Stimulated activated CD4-positive, alpha-beta T cell treated with anti-CD3 and anti-CD28 coated beads, TNF-alpha, amount 100 ng/mL, for 4 hours (primary cell): ENCODE measurements at places on chromosomes 11 and 22.

DNA sequence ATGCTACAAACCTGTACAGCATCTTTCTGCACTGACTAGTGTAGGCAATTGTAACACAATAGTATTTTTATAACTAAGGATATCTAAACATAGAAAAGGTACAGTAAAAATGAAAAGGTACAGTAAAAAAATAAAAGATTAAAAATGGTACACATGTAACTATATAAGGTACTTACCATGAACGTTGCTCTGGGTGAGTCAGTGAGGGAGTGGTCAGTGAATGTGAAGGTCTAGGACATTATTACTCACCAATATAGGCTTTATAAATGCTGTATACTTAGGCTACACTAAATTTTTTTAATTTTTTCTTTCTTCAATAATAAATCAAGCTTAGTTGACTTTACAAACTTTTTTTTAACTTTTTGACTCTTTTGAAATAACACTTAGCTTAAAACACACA is 59.9 kb downstream of the EIF3M start:
- no peak for DNase-seq

- no peak for DNase-seq
Measured at GRCh38 chr11:129458756-129459535, 83.3 kb downstream of the BARX2 start.

DNA sequence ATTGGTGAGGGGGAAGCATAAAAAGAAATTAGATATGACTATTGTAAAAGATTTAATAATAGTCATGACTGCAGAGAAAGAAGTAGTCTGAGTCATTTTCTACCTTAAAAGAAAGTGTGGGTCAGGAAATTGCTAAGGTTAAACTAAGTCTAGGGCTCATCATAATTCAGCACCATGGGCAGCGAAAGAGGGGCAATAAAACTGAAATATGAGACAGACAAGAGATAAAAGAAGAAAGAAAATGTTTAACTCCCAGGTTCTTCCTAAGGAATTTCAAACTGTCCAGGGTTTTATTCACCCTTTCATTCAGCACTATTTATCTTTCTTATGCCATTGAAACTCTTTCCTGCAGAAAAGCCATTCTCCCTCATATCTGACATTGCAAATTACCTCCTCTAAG is 114.4 kb upstream of the API5 start:
- no peak for DNase-seq

GRCh38 chr11:85742348-85742747 is 56.4 kb upstream of the CCDC89 start:
- no peak for DNase-seq

GRCh38 chr22:26289611-26290101 is 120.4 kb downstream of the SEZ6L start:
- no peak for DNase-seq

GRCh38 chr11:83835423-83835822 is 549.3 kb upstream of the CCDC90B start:
- no peak for DNase-seq

GRCh38 chr11:46564459-46564858 is 29.4 kb downstream of the AMBRA1 start:
- no peak for DNase-seq

DNA sequence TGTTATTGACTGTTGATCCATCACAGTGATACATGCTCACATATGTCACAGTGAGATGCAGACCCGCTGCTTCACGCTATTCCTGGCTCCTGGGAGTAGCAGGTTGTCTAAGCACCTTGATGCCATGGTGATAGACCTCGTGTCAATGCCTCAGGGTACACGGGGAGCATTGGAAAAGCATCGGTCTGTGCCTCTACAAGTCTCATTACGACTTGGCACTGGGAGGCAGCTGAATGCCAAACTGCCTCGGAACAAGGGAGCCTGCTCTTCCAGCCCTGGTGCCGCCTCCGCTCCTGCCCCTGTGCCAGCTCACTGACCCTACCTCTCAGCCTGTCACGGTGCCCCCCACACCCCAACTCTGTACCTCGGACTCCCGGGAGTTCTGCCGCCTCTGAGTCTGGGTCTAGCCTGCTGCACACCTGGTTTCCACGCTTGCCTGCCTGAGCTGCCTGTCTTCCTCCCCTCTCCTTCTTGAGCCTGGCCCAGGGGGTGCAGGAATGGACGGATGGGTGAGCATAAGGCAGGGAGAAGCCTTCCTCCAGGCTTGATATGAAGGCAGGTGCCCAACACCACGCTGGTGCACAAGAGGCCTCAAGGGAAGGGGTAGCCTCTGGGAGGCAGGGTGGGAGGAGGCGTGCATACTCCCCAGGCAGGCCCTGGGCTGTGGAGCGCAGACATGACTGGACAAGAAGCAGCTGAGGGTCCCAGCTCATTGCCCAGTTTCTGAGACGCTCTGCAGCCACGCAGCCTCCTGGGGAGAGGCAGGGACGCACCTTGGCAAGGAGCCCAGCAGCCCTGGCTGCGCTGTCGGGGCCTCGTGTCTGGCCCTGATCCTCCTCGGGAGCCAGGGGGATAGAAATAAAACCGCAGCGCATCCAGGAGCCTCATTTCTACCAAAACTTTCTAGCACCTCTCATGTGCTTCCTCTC is 1.8 kb upstream of the NFAM1 start:
- DNase-seq = no peak

GRCh38 chr11:85889676-85890579 is 34.7 kb downstream of the CCDC83 start:
- DNase-seq = no peak

DNA sequence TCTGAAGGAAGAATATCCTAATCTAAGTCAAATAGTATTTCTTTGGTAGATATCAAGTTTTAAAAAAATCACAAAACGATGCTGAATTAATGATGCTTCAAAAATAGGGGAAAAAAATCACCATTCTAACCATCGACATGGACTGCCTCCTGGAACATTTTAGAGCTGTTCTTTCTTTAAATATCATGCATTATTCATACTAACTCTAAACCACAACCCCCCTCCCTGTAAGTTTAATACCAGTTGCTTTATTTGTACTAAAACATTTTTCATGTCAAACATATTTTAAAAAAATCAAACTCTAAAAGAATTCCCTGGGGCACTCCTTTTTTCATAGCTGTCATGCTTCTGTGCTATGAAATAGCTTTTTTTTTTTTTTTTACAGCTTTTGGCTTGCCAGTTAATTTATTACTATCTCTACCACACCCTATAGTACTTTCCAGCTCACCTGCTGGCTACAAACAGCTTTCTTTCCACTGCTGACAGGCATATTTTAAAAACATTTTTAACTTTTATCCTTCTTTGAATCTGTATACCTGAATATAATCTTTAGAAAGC is 256.9 kb downstream of the SOX6 start:
- no peak for DNase-seq

DNA sequence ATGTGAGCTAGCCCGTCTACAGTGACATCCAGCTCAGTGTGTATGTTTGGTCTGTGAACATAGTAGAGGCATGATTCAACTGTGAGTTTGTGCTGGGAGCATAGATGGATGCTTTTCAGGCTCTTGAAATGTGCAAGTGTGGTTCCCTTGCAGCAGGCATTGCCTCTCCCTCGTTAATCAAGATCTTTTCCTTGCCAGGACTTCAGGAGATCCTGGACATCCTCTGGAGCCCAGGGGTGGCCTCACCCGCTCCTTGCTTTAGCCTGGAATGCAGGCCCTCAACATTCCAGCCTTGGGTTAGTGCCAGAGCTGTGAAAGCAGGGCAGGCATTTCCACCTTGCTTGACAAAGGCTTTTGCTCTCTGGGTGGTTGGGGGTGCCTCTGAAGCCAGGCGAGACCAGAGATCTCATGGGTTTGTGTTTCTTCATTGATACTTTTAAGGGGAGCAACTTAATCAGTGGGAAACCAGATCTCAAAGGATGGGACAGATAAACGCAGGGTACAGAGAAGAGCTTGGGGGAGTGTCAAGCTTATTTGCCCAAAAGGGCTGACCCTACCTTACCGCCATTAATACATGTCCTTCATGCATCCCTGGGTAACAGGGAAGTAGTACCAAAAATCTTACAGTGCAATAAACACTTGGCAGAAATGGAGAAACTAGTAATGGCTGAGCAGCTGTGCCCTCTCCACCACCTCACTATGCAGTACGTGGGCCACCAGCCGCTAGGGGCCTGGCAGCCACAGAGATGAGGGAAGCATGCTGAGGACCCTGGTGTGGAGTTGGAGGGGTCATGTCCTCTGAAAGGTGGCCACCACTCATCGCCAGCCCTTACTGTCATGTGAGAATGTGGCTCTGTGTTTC is 72.1 kb downstream of the PTPRJ start:
- DNase-seq = no peak

DNA sequence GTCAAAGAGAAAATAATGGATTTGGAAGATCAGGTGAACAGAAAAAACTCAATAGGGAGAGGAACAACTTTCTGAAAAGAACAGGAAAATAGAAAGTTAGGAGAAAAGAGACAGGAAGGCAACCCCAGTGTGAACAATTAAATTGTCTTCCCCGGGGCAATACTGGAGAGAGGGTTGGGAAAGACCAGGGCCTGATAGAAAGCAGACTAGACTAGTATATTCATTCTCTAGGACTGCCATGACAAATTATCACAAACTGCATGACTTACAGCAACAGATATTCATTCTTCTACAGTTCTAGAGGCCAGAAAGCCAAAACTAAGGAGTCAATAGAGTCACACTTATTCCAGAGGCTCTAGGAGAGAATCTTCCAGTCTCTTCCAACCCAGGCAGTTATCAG is 482.8 kb downstream of the SOX6 start:
- DNase-seq = no peak

DNA sequence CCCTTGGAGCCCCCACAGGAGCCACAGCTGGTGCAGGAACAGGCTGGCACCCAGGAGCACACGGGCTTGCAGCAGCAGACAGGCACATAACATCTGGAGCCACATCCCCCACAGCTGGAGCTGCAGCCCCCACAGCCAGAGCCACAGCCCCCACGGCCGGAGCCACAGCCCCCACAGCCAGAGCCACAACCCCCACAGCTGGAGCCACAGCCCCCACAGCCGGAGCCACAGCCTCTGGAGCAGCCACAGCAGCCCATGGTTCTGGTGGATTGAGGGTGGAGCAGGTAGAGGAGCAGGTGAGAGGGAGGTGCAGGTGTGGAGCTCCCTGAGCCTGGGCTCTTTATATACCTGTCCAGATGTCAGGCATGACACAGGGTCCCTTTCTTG is at the start of gene KRTAP5-2:
Gene KRTAP5-2 (minus strand): TSS at position 301 of the 387 bp plus-strand sequence. CDS start 44 bp downstream, at position 257.
- no peak for DNase-seq

- DNase-seq = peak; percentile 23
Measured at GRCh38 chr11:86214710-86215109, 29.8 kb upstream of the EED start.

GRCh38 chr11:108921211-108921610 is 256.3 kb downstream of the DDX10 start:
- no peak for DNase-seq

DNA sequence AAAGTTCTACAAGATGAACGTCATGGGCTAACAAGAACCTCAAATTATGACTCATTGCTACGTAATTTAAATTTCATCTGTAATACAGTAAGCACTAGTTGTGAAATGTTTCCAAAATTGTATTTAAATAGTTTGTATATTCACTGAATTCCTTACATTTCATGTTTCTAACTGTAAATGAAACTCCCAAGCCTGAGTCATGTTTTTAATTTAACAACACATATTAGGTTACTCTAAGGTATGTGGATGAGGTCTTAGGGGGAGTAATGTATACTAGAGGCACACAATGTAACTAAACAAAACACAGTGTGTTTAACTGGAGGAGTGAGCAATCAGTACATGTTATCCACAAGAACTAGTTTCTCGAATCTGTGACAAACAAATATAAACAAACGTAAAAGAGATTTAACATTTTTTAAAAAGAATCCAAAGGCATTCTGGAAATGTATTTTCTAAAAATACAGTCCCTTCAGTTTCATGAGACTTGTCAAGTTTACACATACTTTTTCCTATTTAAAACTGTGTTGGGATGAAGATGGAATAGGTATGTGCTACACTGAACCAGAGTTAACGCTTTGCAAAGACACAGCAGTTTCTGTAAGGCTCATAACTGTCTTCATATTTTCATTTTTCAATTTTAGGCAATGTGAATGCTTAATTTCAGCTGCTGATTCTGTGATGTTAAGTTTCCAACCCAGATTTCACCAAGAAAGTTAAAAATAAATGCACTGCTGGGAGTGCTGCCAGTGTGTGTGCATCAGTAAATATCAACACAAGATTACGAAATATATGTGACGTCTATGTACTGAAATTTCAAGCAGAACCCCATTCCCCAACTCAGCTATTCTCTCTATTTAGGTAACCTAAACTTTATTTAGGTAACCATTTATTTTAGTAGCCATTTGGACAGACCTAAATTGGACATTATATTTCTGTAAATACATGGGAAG is 52.6 kb downstream of the PITPNB start:
- DNase-seq = no peak

GRCh38 chr11:8206251-8207079 is 37.6 kb upstream of the RIC3 start:
- DNase-seq = no peak

- DNase-seq = no peak
Measured at GRCh38 chr22:22827187-22827939, 60.3 kb upstream of the IGLL5 start.

DNA sequence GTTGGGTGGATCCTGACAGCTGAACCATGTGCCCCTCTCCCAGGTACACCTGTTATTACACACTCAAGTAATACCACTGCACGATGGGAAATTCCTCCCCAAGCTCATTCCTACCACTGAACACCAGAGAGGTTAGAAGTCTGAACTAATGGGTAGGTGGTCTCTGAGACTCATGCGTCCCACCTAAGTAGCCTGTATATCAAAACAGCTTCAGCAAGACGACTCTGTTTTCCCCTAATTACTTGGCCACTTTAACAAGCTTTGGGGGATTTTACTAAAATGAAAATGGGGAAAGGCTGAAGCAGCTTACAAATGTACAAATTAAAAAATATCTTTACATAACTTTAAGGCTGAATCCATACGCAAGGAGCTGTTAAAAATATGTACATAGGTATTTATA is 29.4 kb downstream of the LGR4 start:
- no peak for DNase-seq

- DNase-seq = no peak
Measured at GRCh38 chr11:118109231-118109630, 22.5 kb upstream of the SMIM35 start.

GRCh38 chr11:20731676-20732215 is 62.4 kb downstream of the NELL1 start:
- no peak for DNase-seq

DNA sequence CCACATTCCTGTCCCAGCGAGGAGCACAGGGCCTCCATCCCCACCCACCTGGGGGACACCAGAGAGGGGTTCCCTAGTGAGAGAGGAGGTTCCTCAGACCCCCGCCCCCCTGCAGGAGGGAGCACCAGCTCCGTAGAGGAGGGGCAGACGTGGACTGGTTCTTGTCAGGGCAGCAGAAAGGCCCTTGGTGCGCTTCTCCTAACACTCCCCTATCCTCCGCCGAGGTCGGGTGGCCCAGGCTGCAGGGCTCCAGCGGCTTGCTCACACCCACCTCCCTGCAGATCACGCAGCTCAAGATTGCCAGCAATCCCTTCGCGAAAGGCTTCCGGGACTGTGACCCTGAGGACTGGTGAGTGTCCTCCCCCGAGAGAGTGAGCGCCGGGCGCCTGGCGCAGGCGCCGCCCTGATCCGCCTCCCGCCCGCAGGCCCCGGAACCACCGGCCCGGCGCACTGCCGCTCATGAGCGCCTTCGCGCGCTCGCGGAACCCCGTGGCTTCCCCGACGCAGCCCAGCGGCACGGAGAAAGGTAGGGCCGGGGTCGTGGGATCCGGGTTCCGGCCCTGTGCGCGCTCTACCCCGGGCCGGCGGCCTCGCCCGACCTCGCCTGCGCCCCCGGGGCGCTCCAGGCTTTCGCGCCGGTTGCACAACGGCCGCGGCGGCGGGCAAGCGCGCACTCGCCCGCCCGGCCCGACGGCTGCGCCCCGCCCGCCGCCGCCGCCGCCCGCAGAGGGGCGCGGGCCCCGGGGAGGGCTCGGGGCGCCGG is 5.1 kb downstream of the TBX1 start:
- DNase-seq = no peak

- no peak for DNase-seq
Measured at GRCh38 chr11:31233425-31233824, 136.1 kb downstream of the DCDC1 start.
